ENCODE measurements at places on chromosomes 11 and 22. TPM values are rescaled to one million over a fixed set of nuclear protein-coding genes. Genes with fewer than 3 reads are reported as not detected.

- peak; percentile 30 for DNase-seq
Measured at GRCh38 chr11:109853156-109853776, 239.9 kb upstream of the ZC3H12C start.

GRCh38 chr11:102177974-102178631 is 67.9 kb downstream of the YAP1 start:
- DNase-seq = no peak

DNA sequence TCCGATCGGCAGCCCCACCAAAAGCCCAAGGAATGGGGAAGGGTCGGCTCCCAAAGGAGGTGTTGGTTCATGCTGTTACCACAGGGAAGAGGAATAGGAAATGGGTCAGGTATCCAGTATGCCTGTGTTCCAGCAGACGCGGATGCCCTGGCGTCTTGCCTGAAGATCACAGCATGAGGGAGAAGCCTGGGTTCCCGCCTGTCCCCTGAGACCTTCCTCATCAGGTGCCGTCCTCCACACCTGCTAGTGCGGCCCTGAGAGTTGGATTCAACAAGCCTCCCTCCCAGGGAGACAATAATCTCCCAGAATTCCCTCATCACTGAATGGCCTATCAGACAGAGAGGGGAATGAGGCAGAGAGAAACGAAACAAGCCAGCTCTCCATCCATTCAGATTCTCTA is 92.2 kb downstream of the SPATA19 start:
- DNase-seq = no peak

DERL3 gene
- 3.6 TPM for polyA plus RNA-seq

DNA sequence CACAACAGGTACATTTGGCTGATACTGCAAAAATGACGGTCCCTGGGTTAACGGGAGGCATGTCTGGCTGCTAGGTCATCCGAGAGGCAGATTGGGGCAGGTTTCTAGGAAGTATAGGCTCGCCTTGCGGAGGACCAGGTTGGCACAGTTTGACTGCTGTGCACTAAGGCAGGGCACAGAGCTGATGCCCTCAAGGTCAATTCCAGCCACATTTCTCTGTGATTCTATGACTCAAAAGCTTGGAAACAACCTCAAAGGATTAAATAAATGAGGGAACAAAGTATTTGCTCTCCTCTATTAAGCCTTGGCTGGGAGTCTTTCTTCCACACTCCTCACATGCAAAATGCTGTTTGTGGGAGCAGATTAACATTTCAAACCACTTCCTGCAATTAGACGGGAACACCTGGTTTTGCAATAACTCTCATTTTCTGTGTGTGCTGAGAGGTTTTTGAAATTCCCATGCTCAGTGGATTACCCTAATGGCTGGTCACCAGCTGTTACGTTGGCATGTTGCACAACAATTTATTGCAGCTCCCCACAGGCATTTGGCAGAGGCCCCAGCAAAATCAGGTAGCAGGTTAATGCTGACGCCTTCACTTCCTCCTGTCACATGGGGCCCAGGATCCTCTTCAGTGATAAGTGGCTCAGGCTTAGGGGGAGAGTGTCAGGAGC is 61.0 kb upstream of the PLET1 start:
- peak; percentile 49 for DNase-seq
